Central memory CD4-positive, alpha-beta T cell (primary cell): ENCODE measurements at places on chromosomes 5 and 9.

DNA sequence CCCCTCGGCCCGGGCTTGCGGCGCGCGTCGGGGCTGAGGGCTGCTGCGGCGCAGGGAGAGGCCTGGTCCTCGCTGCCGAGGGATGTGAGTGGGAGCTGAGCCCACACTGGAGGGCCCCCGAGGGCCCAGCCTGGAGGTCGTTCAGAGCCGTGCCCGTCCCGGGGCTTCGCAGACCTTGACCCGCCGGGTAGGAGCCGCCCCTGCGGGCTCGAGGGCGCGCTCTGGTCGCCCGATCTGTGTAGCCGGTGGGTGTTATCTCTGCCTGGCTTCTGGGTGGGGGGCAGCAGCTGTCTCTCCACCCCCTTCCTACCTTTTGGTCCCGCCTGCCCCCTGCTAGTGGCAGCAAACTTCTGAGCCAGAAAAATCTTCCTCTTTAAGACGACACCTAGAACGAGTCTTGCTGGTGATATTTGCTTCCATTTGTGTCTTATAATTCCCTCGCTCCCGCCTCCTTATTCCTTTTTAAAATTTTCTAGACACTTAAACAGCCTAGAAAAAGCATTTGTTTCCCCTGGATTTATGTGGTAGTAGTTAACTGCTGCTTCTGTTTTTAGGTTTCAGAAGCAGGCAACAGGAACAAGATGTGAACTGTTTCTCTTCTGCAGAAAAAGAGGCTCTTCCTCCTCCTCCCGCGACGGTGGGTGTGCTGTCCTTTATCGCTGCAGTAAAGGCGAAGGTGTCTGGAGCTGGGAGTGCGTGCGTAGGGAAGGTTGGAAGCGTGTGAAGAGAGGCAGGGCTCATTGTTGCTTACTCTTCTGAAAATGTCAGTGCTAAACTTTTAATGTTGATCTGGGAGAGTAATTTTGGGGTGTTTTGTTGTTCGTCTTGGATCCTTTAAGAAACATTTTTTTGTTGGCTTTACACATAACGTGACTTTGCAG is 554 bp downstream of the JAK2 start:
- peak; percentile 22 for DNase-seq

DNA sequence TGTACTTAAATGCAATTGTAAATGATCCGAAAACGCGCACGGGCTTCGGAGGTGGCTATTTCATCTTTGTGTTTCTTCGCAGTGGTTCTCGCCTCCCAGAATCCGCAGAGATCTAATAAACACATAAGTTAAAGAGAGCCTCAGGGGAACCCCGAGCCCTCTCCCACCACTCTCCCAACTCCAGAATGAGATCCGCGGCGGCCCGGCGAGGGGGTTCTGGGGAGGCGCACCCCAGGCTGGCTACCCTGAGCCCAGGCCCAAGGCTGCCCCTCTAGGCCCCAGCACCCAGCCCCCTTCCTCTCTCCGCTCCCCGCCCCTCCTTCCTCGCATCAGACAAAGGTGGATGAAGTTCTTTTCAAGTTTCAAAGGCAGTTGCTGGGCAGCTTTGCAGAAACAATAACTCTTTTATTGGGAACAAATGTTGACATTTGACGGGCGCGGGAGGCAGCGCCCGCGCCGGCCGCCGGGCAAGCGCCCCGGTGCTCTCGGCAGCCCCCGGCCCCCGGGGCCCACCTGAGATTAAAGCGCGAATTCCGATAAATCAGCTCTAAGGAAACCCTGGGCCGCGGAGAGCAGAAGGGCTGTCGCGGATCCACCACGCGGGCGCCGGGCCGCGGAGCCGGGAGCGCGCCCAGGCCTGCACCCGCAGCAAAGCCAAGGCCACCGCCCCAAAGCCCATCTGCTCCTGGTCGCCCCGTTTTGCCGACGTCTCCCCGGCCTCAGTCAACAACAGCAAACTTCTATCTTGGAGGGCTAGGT is 8.4 kb downstream of the IRX2 start:
- DNase-seq = no peak

DNA sequence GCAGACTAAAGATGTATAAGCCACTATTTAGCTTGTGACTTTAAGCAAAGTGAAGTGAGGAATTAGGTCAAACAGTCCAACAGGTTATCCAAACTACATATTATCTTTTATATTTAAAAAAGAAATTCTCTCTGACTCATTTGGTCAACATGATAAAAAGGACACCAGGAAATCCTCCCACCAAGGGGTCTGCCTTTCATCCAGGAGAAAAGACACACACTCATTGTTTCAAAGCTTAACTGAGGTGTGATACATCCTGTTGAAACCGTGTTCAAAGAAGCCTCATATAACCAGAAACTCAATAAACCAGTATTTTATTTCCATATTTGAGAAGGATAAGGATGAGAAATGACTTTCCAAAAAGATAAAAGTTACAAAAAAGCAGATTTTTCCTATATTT is 417.1 kb downstream of the HCN1 start:
- DNase-seq = no peak

DNA sequence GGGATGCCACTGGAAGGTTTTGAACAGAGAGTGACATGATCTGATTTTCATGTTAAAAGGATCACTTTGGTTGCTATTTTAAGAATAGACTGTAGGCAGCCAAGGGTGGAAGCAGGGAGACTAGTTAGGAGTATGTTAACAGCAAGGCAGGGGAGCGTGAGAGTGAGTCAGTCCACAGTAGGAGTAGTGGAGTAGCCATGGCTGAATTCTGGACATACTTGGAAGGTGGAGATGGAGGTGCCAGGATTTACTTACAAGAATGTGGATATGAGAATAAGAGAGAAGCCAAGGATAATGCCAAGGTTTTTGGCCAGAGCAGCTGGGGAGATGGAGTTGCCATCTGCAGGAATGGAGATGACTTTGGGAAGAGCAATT is 118.8 kb downstream of the GALNT10 start:
- DNase-seq = no peak

GRCh38 chr5:61264273-61264661 is 67.8 kb upstream of the ZSWIM6 start:
- no peak for DNase-seq

DNA sequence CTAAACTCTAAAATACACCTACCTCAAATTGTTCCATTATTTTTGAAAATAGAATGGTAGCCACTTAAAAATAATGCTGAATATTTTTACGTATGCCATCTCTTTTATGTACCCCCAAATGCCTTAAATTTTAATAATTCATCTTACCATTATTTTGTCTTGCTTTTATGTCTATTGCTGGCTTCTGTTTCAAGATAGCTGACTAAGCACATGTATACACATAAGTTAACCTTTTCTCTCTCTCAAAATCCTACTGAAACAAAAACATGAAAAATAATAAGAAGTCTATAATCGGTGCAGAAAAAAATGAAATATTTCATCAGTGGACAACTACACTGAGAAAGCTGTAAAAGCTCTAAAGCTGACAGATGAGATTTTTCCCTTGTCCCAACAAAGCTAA is 652.0 kb upstream of the ZNF608 start:
- DNase-seq = no peak

DNA sequence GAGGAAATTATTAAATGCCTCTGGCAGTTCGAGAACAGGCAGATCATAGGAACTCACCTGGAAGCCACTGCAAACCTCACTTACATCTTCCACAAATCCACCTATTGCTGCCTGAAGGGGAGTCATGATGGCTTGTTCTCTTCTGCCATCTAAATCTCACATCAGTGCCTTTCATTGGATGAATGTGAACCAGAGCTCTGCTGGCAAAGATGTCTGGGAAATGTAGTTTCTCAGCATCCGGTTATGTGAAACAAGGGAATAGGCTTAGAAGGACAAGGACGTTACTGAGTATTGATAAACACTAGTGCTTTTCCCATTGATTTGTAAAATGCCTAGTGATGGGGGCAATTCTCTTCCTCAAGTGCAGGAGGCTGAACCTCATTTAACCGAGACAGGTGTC is 483.3 kb downstream of the ARHGEF28 start:
- no peak for DNase-seq

DNA sequence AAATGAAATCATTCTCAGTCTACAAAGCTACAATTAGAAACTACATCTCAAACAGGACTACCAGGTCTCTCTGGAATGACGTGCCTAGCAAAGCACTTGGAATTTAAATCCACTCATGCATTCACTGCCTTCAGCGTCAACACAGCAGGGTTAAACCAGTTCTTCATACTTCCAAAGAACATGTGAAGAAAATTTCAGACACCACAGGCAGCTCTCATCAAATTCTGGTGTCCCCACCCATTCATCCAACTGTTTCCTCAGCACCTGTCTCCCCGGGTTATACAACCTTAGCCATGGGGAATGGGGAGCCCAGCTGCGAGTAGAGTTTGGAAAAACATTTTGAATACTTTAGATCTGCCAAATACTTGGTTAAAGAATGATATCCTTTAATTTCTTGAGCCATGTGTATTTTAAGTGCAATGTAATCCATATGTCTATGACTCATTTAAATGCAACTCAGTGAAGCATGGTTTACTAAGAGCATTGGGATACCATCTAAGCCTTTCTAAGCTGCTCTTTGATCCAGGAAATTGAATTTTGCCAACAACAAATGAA is 17.5 kb downstream of the ADAM19 start:
- DNase-seq = no peak

- DNase-seq = no peak
Measured at GRCh38 chr9:89864731-89865130, 259.9 kb downstream of the GADD45G start.

GRCh38 chr9:127154390-127155191 is 32.2 kb upstream of the ANGPTL2 start:
- DNase-seq = no peak

- DNase-seq = no peak
Measured at GRCh38 chr5:36441280-36441679, 139.6 kb upstream of the RANBP3L start.

GRCh38 chr5:172642926-172643871 is 2.1 kb downstream of the NEURL1B start:
- no peak for DNase-seq

DNA sequence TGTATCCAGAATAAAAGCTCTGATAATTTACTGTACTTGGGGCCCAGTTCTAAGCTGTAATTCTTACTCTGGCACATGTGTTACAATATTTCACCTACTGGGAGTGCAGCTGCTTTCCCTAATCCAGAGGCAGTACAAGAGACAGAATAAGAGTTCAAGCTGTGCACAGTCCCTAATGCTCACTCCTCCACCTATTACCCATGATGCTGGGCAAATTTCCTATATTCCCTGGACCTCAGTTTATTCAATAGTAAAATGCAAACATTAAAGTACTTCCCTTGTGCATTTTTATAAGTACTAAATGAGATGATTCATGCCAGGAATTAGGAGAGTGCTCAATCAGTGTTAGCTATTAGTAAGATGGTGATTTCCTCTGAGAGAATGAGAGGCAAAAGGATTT is 28.0 kb upstream of the TAF11L2 start:
- no peak for DNase-seq

- no peak for DNase-seq
Measured at GRCh38 chr9:70761139-70761670, 346.7 kb upstream of the KLF9 start.

GRCh38 chr9:99184110-99184474 is 37.6 kb downstream of the ALG2 start:
- no peak for DNase-seq

GRCh38 chr9:125393426-125393825 is 131.8 kb downstream of the GAPVD1 start:
- no peak for DNase-seq

DNA sequence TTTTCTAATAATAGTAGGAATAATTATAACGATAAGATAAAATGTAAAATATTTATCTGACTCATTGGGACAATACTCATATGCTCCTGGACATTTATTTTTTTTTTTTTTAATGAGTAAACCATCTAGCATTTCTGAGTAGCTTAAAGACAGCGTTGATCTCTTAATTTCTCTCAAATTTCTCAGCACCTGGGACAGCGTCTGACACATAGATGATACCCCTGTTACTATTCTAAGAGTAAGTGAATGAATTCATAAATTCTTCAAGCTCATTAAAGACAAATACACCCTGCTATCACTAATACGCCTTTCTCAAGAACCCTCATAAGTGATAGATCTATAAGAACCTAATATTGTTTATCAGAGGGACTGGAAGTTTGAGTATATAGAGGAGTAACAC is 12.0 kb upstream of the HTR4 start:
- DNase-seq = no peak

DNA sequence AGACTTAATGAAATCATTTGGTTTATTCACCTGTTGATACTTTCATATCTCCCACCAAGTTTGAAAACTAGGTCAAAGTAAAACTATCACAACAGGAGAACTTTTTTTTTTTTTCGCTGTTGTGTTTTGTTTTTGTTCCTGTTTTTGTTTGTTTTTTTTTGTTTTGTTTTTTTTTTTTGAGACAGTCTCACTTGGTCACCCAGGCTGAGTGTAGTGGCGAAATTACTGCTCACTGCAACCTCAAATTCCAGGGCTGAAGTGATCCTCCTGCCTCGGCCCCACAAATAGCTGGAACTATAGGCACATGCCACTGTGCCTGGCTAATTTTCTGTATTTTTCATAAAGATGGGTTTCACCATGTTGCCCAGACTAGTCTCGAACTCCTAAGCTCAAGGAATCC is 49.3 kb downstream of the MLLT3 start:
- DNase-seq = no peak

GRCh38 chr9:18499980-18500379 is 26.0 kb downstream of the ADAMTSL1 start:
- no peak for DNase-seq

- DNase-seq = peak; percentile 9
Measured at GRCh38 chr9:15553528-15553898, 670 bp downstream of the CCDC171 start.

- DNase-seq = no peak
Measured at GRCh38 chr5:159218595-159219023, 9.3 kb upstream of the RNF145 start.

DNA sequence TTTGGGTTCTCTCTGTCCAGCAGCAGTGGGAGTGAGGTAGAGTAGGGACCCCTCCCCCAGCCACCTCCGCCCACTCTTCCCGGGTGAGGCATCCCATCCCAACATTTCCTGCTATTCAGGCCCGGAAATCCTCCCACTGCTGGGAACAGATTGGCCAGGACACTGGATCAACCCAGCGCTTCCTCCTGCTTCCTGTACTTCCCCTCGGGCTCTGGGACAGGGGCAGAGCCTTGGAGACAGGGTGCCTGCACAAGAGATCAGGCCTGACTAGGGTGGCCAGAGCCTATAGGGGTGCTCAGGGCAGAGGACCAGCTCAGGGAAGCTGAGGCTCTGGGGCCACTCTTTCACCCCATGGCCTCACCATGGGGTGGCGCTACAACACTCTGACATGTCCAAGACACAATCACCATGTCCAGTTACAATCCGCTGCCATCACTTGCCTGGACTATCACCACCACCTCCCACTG is 14.5 kb downstream of the SH2D3C start:
- DNase-seq = no peak

GRCh38 chr5:142756576-142756975 is 13.6 kb upstream of the ARHGAP26 start:
- no peak for DNase-seq

DNA sequence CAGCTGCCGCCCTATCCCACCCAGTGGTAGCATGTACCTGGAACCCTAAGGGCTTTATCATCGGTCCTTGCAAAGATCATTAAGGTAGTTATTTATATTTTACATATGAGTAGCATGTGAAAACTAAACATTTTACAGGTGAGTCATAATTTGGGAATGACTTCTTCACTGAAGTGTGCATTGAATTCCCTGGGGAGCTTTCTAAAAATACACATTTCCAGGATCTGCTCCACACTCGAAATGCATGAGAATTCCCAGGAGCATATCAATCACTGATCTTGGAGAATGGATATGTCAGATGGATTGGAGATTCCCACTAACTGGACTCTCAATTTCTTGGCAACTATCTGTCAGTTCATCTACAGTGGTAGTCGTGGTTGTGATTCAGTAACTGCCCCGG is 717.5 kb downstream of the IRX1 start:
- no peak for DNase-seq

GRCh38 chr9:76412638-76413037 is 18.4 kb upstream of the RFK start:
- no peak for DNase-seq

- DNase-seq = no peak
Measured at GRCh38 chr5:135333732-135334515, 65.1 kb downstream of the MACROH2A1 start.
